ENCODE measurements at places on chromosomes 3 and 15. TPM values are rescaled to one million over a fixed set of nuclear protein-coding genes. Genes with fewer than 3 reads are reported as not detected.

Gene PIGZ
- 0.39 TPM for polyA plus RNA-seq

Gene BCHE
- 32.9 TPM for polyA plus RNA-seq

Gene CEP19
- polyA plus RNA-seq: 5.9 TPM

Gene ACAD9
- polyA plus RNA-seq: 55.9 TPM

Gene WDR93
- polyA plus RNA-seq: not detected

Gene UROC1
- polyA plus RNA-seq: not detected

Gene MOBP
- not detected for polyA plus RNA-seq

Gene NUP210
- 61.9 TPM for polyA plus RNA-seq

Gene KBTBD8
- polyA plus RNA-seq: 14.9 TPM
